ENCODE measurements at places on chromosomes 5 and 9.

DNA sequence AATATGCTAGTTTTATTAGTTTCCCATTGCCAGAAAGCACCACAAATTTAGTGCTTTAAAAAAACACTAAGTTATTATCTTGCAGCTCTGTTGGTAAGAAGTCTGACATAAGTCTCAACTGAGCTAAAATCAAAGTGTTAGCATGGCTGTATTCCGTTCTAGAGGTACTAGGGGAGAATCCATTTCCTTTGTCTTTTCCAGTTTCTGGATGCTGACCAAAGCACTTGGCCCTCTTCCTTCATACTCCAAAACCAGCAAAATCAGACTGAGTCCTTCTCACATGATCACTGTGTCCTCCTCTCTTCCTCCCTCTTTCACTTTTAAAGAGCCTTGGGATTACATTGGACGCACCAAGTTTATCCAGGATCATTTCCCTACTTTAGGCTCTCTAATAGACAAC is 9.5 kb downstream of the CDH18 start:
- DNase-seq: no peak

DNA sequence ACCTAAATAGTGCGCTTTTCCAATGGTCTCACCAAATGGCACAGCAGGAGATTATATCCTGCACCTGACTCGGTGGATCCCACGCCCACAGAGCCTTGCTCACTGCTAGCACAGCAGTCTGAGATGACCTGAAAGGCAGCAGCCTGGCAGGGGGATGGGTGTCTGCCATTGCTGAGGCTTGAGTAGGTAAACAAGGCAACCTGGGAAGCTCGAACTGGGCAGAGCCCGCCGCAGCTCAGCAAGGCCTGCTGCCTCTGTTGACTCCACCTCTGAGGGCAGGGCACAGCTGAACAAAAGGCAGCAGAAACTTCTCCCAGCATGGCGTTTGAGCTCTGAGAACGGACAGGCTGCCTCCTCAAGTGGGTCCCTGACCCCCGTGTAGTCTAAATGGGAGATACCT is 18.1 kb upstream of the ABLIM3 start:
- no peak for DNase-seq

- no peak for DNase-seq
These were observed 19.3 kb downstream of the RASEF start for GRCh38 chr9:83043597-83043996.

- DNase-seq: peak; percentile 44
These were observed 45.5 kb downstream of the ELL2 start for GRCh38 chr5:95915999-95916686.

DNA sequence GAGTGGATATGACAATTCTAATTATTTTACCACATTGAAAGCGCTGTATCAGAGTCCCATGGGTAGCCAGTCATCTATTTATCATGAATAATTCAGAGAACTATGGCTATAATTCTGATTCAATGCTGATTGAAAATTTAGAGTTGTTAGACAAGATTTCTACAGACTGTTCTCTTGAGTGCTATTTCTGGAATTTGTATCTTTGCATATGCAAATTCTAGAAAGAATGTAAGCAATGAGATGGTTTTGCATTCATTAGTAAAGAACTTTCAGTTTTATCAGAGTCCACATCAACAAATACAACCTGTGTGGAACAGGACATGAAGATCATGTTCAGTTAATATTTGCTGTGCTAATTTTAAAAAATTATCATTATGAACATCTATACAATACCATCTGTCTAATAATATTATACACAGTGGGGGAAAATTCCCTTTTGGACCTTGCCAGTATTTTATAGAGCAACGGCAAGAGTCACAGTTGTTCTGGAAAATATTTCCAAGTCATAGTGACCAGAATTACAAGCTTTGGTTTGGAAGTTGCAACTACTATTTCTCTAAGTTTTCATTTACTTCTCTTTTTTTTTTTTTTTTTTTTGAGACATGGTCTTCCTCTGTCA is 372.7 kb upstream of the PTGER4 start:
- no peak for DNase-seq

DNA sequence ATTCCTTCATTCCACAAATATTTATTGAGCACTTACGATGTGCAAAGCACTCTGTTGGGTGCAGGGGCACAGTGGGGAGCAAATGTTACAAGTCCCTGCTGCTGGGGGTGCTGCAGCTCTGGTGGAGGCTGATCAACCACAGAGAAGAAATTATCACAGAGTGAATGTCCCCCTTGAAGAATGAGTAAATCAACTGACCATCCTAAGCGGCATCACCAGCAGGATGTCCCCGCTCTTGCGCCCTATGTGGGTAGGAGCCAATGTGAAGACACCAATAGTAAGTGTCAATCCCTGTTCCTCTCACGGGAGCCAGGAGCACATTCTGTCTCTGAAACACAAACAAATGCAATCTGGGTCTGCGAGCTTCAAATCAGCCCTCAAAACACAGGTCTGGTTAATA is 47.4 kb upstream of the TBC1D9B start:
- DNase-seq: no peak

DNA sequence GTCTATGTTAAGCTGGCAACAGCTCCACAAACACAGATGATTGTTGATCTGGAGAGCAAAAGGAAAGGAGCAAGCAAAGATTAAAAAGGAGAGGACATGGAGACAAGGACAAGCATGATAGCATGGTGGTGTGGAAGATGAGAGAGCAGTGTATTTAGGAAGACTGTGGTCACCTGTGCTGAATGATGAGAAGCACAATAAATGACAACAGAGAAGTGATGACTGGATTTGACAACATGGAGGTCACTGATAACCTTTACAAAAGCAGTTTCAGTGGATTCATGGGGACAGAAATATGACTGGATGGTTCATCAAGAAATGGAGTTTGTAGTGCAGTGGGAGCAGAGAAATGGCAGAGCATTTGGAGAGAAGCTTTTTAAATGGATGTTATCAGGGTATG is 20.2 kb downstream of the TTC33 start:
- no peak for DNase-seq

- DNase-seq: no peak
These were observed 295.5 kb downstream of the ZSWIM6 start for GRCh38 chr5:61627531-61627930.

DNA sequence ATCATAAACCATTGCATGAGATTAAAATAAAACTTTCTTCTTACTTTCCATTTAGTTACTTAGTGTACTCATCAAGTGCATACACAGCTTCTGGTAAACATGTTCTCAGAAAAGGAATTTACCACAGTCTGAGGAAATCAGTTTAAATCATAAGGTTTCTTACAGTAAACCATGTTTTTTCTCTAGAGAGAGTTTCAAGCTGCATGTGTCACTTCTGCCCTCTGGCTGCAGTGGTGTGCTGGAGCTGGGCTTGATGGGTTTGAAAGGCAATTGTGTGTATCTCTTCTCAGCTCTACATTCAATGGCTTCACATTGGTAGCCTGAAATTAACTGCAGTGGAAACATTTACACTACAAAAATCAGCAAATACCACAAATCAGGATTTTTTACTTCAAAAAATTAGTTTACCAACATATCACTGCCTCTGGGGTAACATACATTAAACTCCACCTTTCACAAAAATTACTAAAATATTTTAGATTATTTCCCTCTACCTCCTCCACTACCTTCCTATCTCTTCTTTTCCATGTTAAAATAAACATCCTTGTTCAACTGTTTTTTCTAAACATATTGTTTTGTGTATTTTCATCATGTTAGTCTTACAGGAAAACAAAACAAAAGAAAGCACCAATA is 414.3 kb downstream of the ANXA1 start:
- peak; percentile 21 for DNase-seq

GRCh38 chr5:131277875-131278740 is 14.3 kb downstream of the CDC42SE2 start:
- DNase-seq: peak; percentile 59

DNA sequence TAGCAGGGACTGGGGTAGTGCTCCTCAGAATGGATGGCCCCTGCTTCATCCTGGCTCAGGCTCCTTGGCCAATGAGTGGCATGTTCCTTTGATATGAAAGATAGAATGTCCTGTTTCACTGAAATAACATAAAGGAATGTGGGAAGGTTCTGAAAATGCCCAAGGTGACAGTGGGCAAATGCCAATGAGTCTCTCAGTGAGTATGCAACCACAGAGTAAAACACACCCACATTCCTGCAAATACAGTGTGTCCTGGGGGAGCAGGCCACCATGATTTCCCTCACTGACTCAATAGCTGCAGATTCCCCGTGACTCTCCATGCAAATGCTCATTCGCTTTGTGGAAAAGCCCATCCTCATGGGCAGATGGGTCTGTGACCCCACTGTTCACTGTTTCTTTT is 36.4 kb downstream of the ZNF366 start:
- no peak for DNase-seq

All from GM12865 (cell line).